ENCODE measurements at places on chromosomes 12 and 14. TPM values are rescaled to one million over a fixed set of nuclear protein-coding genes. Genes with fewer than 3 reads are reported as not detected.

DNA sequence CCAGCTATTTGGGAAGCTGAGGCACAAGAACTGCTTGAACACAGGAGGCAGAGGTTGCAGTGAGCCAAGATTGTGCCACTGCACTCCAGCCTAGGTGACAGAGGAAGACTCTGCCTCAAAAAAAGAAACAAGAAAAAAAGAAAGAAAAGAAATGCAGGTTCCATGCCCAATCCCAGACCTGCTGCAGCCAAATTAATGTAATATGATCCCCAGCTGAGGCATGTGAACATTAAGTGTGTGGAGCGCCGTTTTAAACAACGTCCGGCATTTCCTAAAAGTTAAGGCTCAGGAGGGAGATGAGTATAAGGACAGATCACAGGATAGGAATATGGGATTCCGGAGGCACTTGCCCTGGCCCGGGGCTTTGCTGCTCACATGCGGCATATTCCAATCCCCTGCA, 162.9 kb downstream of the KSR2 start:
- H3K4me3 ChIP-seq: no peak overlapping the region

Gene OTOGL
- not detected for total RNA-seq

DNA sequence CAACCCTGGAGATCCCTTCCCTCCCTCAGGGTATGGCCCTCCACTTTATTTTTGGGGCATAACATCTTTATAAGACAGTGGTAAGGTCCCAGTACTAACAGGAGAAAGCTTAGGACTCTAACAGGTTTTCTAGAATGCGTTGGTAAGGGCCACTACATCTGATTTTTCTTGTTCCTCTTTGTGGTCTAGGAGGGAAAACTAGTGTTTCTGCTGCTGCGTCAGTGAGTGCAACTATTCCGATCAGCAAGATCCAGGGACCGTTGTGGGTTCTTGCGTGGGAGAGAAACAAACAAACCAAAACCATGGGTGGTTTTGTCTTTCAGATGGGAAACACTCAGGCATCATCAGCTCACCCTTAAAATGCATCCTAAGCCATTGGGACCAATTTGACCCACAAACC, 123.6 kb upstream of the SLC16A7 start:
- no peak overlapping the region for H3K4me3 ChIP-seq
- peaks cover 5% of the 10 kb centered on the region for H3K4me1 ChIP-seq
- no peaks in the 10 kb centered on the region for H3K27me3 ChIP-seq
- no peak overlapping the region for H3K27ac ChIP-seq

DNA sequence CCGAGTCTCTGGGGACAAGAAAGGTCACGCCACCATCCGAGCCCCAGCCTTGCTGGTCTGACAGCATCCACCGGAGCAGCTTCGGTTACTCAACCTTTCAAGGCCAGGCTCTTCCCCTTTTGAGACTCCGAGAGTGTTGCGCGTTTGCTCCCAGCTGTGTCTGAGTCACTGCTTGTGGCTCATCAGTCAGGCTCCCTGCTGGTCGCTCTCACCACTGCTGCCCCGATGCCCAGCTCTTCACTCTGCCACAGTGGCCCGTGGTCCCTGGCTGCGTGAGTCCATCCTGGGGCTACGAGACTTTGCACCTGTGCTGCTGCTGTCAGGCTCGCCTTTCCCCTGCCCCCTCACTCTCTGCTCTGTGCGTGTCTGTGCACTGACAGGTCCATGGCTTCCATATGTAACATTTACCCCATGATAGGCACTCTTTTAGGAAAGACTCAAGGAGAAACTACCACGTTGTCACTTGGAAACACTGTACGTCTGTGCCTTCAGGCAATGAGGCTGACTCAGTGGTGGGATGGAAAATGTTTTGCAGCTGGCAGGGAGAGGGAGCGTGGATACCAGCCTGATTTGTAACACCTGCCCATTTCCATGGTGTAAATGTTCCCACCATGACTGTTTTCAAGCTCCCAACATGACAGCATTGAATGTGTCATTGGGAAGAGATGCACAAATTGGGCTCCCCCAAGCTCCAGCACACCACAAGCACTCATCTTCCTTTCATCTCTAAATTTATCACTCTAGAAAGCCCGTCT, 350.7 kb downstream of the TMEM132D start:
- H3K36me3 ChIP-seq: peaks cover 17% of the 10 kb centered on the region
- peaks cover 2% of the 10 kb centered on the region for H3K27me3 ChIP-seq
- H3K4me1 ChIP-seq: no peaks in the 10 kb centered on the region
- H3K27ac ChIP-seq: no peak overlapping the region
- no peak for DNase-seq

Gene FOXA1
- not detected for total RNA-seq

Gene NPAS3
- total RNA-seq: not detected

DNA sequence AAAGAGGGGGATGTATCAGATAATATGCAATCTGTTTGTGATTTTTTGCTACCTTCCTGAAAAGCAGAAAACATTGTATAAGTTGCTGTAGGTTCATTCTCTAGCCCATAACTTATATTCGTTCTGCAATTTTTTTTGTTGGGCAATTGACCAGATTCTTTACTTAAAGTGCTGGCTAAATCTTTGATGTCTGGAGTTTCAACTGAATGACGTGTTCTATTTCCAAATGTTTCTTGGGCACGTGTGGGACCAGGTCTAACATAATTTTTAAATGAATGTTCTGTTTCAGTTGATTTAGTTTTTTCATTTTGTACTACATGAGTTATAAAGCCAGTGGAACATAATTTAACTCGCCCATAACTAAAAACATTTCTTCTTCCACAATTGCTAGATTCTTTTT, 3.8 kb downstream of the MLH3 start:
- H3K4me3 ChIP-seq: no peak overlapping the region
- H3K36me3 ChIP-seq: no peaks in the 10 kb centered on the region
- no peak for DNase-seq
- peaks cover 3% of the 10 kb centered on the region for H3K27me3 ChIP-seq
- H3K27ac ChIP-seq: no peak overlapping the region
- peaks cover 59% of the 10 kb centered on the region for H3K4me1 ChIP-seq

Data from naive thymus-derived CD8-positive, alpha-beta T cell (primary cell).